ENCODE measurements at places on chromosomes 7 and 10.

DNA sequence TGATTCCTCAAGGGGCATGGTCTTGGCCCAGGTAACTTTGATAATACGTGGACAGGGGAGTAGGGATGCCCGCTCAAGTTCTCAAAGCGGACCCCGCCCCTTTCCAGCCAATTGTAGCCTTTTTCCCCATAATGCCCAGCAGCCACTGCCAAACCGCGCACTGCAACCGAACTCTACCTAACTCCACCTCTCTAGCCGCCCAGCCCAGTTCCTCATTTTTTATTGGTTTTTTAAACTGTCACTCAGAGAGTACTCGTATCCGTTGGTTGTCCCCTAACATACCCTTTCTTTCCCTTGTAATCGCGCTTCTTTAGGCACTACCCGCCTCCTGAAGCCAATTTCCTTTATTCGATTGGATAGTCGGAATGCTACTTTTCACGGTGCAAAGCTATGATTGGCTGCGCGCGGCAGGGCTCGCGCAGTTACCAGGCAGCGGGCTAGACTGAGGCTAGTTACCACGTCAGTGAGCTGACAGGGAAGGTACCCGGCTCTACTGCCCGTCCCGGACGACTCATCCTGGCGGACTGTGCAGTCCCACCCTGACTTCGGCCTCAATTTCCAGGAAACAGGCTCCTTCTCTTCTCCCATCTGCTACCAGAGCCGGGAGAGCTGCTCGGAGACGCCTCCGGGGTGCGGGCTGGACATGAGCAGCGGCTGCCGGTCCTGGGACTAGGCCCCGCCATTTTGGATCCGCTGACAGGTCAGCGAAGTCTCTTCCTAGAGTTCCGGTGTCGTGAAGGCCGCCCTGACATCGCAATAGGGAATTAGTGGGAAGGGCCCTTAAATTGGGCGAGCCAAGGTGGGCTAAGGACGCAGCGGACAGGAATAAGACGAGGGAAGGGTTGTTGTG, at the start of gene GBF1:
Gene GBF1, plus strand, starts transcription at position 451 of the 850 bp plus-strand sequence. CDS start 13,407 bp downstream, outside the sequence.
- DNase-seq: peak; percentile 100

GRCh38 chr7:151687523-151688235, 168.0 kb upstream of the RHEB start:
- no peak for DNase-seq

- no peak for DNase-seq
These were observed 220.2 kb downstream of the JAZF1 start for GRCh38 chr7:27960415-27960814.

GRCh38 chr7:143850682-143851081, 51.3 kb downstream of the TCAF1 start:
- DNase-seq: no peak

DNA sequence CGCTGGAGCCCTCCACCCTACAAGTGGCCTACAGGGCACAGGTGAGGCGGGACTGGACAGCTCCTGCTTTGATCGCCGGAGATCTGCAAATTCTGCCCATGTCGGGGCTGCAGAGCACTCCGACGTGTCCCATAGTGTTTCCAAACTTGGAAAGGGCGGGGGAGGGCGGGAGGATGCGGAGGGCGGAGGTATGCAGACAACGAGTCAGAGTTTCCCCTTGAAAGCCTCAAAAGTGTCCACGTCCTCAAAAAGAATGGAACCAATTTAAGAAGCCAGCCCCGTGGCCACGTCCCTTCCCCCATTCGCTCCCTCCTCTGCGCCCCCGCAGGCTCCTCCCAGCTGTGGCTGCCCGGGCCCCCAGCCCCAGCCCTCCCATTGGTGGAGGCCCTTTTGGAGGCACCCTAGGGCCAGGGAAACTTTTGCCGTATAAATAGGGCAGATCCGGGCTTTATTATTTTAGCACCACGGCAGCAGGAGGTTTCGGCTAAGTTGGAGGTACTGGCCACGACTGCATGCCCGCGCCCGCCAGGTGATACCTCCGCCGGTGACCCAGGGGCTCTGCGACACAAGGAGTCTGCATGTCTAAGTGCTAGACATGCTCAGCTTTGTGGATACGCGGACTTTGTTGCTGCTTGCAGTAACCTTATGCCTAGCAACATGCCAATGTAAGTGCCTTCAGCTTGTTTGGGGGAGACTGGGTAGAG, at the start of gene COL1A2:
Gene COL1A2, plus strand, starts transcription at position 459 of the 704 bp plus-strand sequence. Its CDS starts 137 bp downstream, at position 596.
- DNase-seq: no peak

GRCh38 chr7:2006921-2007381, 225.8 kb downstream of the MAD1L1 start:
- DNase-seq: no peak

DNA sequence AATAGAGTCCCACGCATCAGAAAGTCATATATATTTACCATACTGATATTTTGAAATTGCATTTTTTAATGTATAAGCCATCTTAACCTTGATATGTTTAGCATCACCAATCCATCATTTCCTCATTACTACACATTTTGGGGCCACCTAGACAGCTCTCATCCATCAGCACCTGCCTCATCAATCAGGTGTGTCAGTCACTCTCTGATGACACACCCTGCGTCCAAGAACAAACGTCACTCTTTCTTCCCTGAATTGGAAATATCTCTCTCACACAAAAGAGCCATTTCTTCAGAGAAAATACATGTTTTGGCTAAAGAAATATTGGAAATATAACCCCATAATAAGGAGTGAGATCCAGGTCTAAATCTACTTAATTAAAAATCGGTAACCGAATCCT, 38.9 kb upstream of the RSU1 start:
- no peak for DNase-seq

- no peak for DNase-seq
These were observed 3.7 kb upstream of the SLC16A9 start for GRCh38 chr10:59713196-59713821.

GRCh38 chr7:67105377-67105776, 108.7 kb downstream of the TYW1 start:
- no peak for DNase-seq

DNA sequence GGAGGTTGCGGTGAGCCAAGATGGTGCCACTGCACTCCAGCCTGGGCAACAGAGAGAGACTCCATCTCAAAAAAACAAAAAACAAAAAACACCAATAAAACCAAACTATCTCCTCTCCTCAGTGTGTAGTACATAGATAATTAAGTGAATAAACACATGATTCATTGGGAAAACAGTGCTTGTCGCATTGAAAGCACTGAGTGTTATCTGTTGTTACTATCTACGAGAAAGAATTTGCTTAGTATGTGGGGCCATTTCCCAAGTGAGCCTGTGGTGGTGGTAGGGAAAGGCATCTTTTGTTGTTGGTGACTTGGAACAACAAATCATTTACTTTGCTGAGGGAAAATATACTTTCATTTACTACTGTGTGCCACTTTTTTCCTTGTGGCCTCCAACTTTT, 42.6 kb downstream of the RSBN1L start:
- no peak for DNase-seq

- no peak for DNase-seq
These were observed 104.6 kb downstream of the INPP5A start for GRCh38 chr10:132641966-132642731.
